Ureter (tissue), 1 donor: ENCODE measurements at places on chromosomes 13 and 19. TPM values are rescaled to one million over a fixed set of nuclear protein-coding genes. Genes with fewer than 3 reads are reported as not detected.

GRCh38 chr13:90120026-90120425 is 1227.5 kb upstream of the MIR17HG start:
- DNase-seq, result no peak

SYDE1 gene
- 20.4 TPM for total RNA-seq

- DNase-seq, result no peak
Measured at GRCh38 chr13:32984857-32985626, 31.2 kb upstream of the KL start.

TEX26 gene
- total RNA-seq, result not detected

- peak; percentile 43 for DNase-seq
Measured at GRCh38 chr19:42272535-42272897, 3.5 kb downstream of the CIC start.

- no peak for DNase-seq
Measured at GRCh38 chr13:33937373-33938098, 119.6 kb downstream of the RFC3 start.

DNA sequence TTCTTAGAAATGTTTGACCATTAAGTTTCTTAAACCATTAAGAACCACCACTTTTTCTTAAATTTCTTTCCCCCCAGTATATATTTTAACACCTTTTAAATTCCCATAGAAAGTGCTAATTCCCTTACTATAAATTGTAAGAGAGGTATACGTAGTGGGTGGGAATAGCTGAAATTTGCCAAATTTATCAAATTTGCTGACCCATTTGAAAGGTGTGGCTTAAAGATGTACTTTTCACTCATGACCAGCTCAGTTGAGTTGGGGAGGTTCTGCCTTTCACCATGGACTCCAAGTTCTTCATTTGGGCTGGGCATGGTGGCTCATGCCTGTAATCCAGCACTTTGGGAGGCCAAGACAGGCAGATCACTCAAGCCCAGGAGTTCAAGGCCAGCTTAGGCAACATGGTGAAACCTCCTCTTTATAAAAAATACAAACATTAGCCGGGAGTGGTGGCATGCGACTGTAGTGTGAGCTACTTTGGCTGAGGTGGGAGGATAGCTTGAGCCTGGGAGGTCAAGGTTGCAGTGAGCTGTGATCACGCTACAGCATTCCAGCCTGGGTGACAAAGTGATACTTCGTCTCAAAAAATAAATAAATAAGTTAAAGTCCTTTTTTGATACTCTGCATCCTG is 133.2 kb downstream of the MRPL57 start:
- DNase-seq, result no peak

DNA sequence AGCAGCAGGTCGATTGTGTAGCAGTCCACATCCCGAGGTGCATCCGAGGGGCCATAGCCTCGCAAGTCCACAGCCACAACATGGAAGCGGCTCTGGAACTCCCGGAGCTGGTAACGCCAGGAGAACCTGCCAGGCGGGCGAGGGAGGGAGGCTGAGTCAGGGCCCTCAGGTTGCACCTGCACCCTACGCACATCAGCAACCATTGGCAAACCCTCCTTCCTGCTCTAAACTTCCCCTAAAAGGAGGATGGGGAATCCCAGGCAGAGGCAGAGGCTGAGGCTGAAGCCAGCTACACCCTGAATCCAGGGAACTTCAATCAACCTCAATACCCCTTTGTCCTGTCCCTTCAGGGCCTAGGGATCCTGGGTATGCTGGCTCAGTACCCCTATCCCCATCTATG is 977 bp downstream of the EPHX3 start:
- no peak for DNase-seq

- no peak for DNase-seq
Measured at GRCh38 chr13:58884353-58885209, 1253.0 kb downstream of the PCDH17 start.

DNA sequence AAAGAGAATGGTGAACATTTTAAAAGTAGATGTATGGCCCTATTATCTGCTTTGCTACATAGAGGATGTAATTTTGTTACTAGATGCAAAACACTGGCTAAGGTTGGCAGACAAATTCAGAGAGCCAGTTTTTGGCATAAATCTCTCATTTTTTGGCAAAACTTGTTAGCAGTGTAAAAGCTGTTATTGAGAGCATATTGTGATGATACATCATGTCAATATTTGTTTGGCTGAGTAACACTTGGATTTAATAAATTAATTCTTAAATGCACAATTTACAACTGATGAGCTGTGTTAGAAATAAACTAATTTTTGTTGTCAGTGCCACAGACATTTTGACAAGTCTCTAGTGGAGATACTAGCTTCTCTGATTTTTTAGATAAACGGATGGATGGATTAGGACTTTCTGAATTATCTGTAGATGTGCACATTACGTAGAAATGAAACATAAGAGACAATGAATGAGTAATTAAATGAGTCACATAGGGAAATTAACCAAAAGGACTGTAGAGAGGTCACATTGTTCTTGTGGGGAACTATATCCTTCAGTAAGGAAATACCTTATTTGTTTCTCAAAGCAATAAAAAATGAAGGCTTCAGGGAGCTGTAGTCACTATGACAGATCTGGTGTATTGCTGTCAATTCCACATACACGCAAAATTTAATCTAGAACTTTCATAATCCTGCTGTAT is 17.4 kb downstream of the UFM1 start:
- no peak for DNase-seq

GRCh38 chr19:20611866-20612265 is 46.3 kb upstream of the ZNF737 start:
- DNase-seq, result no peak

- DNase-seq, result no peak
Measured at GRCh38 chr19:9149997-9150396, 9.8 kb downstream of the ZNF317 start.

- DNase-seq, result no peak
Measured at GRCh38 chr19:11204076-11204602, 6.8 kb upstream of the KANK2 start.

EGLN2 gene
- 79.3 TPM for total RNA-seq

SHC2 gene
- 27.6 TPM for total RNA-seq

TBC1D17 gene
- total RNA-seq, result 30.4 TPM

DNA sequence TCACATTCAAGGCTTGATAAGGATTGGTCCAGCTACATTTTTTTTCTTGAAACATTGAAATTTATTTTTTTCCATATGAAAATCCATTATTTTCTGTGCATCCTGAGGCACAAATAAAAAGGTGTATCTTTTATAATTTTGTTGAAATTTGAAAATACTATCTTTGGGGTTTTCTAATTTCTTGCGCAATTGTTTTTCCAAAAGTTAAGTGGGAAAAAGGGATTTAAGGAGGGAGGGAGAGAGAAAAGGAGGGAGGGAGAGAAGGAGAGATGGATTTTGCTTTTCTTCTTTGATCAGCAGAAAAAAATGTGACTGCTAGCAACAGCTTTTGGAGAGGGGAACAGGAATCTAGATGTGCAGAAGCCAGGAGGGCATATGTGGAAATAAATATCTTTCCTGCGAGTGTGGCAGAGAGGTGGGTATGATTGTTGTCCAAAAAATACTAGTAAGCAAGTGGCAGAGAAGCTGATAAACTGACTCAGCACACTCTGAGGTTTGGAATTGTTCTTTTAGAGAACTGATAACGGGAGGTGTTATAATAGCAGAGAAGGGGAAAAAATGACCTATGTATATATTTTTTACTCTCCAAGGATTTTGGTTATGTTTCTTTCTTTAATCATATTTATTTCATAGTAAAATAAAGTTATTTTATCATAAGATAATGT is 61.2 kb upstream of the EDNRB start:
- DNase-seq, result no peak
